ENCODE measurements at places on chromosomes 6 and 20. TPM values are rescaled to one million over a fixed set of nuclear protein-coding genes. Genes with fewer than 3 reads are reported as not detected.

The ZBTB46 gene
- 10.7 TPM for total RNA-seq

The SIRPD gene
- not detected for total RNA-seq

The TINAG gene
- not detected for total RNA-seq

The PTCRA gene
- total RNA-seq, result not detected

The KIAA0408 gene
- 42.7 TPM for total RNA-seq

The PRDM1 gene
- 16.0 TPM for total RNA-seq

The BPIFB4 gene
- not detected for total RNA-seq

The FOXA2 gene
- total RNA-seq, result not detected

The RRAGD gene
- 12.8 TPM for total RNA-seq

The RAD21L1 gene
- not detected for total RNA-seq

The FERMT1 gene
- 0.98 TPM for total RNA-seq

The CEP85L gene
- total RNA-seq, result 12.7 TPM

The BLTP3A gene
- 13.5 TPM for total RNA-seq

The CDSN gene
- total RNA-seq, result not detected

The TMEM244 gene
- not detected for total RNA-seq

The PSORS1C1 gene
- total RNA-seq, result 0.48 TPM

The OR2B6 gene
- not detected for total RNA-seq

The BIRC7 gene
- total RNA-seq, result not detected

The DEFB114 gene
- total RNA-seq, result not detected

The APOM gene
- total RNA-seq, result 4.6 TPM

GRCh38 chr6:160837146-160837545, 135.1 kb downstream of the PLG start:
- H3K27me3 ChIP-seq, result no peaks in the 10 kb centered on the region
- no peak overlapping the region for H3K27ac ChIP-seq
- no peaks in the 10 kb centered on the region for H3K36me3 ChIP-seq
- no peak overlapping the region for H3K4me3 ChIP-seq
- H3K4me1 ChIP-seq, result no peaks in the 10 kb centered on the region
- no peak for DNase-seq

DNA sequence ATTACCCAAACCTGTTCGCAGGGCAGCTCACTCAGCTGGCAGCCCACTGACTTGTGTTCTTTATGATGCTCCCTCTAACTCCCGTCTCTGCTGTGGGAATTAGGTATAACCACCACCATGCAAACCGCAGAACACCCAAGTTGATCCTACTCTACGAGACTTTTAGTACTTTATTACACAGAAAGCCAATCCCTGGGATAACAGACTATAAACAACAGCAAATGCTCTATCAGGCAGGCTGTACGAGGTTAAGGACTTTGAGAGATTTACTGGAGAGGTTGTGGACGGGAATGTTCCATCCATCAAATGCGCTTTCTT, 241.1 kb downstream of the FOXC1 start:
- DNase-seq, result no peak
- H3K4me3 ChIP-seq, result no peak overlapping the region
- no peak overlapping the region for H3K27ac ChIP-seq
- no peaks in the 10 kb centered on the region for H3K4me1 ChIP-seq

DNA sequence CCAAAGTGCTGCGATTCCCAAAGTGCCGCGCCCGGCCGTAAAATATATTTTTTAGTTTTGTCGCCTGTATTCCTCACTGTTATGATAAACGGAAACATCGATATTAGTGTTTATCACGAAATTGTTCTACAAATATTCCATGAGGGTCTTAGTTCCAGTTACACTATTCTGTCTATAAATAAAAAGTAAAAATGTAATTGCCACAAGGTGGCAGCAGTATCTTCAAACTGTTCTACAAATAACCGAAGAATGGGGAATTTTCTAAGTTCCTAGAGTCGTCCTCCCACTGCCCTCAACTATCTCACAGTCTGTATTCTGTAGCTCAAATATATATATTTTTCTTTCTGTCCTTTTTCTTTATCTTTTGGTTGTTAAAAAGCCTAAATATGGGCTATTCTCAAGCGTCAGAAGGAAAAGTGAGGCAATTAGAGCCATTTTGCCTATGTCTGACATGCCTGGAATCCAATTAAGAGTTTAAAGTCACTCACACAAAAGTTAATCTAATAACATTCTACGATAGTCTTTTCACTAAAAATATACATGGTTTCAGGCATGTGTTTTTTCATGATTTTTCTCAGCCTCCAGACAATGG, 14.2 kb upstream of the FAM162B start:
- H3K4me1 ChIP-seq, result no peaks in the 10 kb centered on the region
- H3K4me3 ChIP-seq, result no peak overlapping the region
- H3K27me3 ChIP-seq, result no peaks in the 10 kb centered on the region
- no peaks in the 10 kb centered on the region for H3K36me3 ChIP-seq

GRCh38 chr20:35891375-35891774, 62.9 kb downstream of the SCAND1 start:
- no peak overlapping the region for H3K4me3 ChIP-seq
- no peaks in the 10 kb centered on the region for H3K4me1 ChIP-seq
- DNase-seq, result no peak
- no peaks in the 10 kb centered on the region for H3K27me3 ChIP-seq

GRCh38 chr20:10447028-10447427, 11.9 kb downstream of the SLX4IP start:
- no peak overlapping the region for H3K4me3 ChIP-seq
- H3K27ac ChIP-seq, result no peak overlapping the region
- H3K4me1 ChIP-seq, result no peaks in the 10 kb centered on the region
- no peaks in the 10 kb centered on the region for H3K27me3 ChIP-seq
- DNase-seq, result no peak

- no peaks in the 10 kb centered on the region for H3K36me3 ChIP-seq
- H3K4me3 ChIP-seq, result no peak overlapping the region
- H3K27ac ChIP-seq, result no peak overlapping the region
- H3K27me3 ChIP-seq, result no peaks in the 10 kb centered on the region
Observed at GRCh38 chr6:50271266-50271665, 221.5 kb upstream of the DEFB112 start.

DNA sequence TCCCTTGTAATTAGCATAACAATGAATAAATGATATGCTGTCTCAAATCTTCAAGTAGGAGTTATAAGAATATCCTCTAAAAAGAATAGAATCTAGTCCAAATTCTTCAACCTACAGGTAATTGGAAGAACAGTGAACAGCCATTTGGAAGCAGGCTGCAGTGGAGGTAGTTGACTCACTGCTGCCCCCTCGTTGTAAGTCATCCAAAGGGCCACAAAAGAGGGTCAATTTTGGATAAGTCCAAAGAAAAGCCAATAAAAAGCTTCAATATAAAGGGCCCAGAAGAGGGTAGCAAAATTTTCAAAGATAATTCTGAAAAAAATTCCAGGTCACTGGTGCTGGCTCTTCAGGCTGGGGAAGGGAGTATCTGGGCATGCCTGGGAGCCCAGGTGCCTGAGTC, 60.8 kb upstream of the SSTR4 start:
- no peaks in the 10 kb centered on the region for H3K4me1 ChIP-seq
- no peaks in the 10 kb centered on the region for H3K27me3 ChIP-seq
- no peak for DNase-seq
- no peak overlapping the region for H3K4me3 ChIP-seq

GRCh38 chr6:5214570-5215052, 46.1 kb downstream of the LYRM4 start:
- no peak overlapping the region for H3K4me3 ChIP-seq
- no peaks in the 10 kb centered on the region for H3K4me1 ChIP-seq
- no peaks in the 10 kb centered on the region for H3K27me3 ChIP-seq
- no peak overlapping the region for H3K27ac ChIP-seq
- no peaks in the 10 kb centered on the region for H3K36me3 ChIP-seq

- no peak overlapping the region for H3K27ac ChIP-seq
- H3K27me3 ChIP-seq, result no peaks in the 10 kb centered on the region
- no peaks in the 10 kb centered on the region for H3K4me1 ChIP-seq
- no peak for DNase-seq
- H3K36me3 ChIP-seq, result no peaks in the 10 kb centered on the region
Observed at GRCh38 chr6:36160147-36160760, 29.9 kb downstream of the MAPK13 start.

- H3K27me3 ChIP-seq, result no peaks in the 10 kb centered on the region
- no peak for DNase-seq
- no peaks in the 10 kb centered on the region for H3K4me1 ChIP-seq
- H3K4me3 ChIP-seq, result no peak overlapping the region
Observed at GRCh38 chr6:776528-776931, 83.6 kb upstream of the EXOC2 start.

GRCh38 chr20:14685183-14685582, 347.8 kb upstream of the FLRT3 start:
- H3K36me3 ChIP-seq, result no peaks in the 10 kb centered on the region
- no peak for DNase-seq
- H3K27me3 ChIP-seq, result no peaks in the 10 kb centered on the region
- no peak overlapping the region for H3K27ac ChIP-seq

GRCh38 chr20:36004045-36004444, 35.7 kb downstream of the CNBD2 start:
- DNase-seq, result no peak
- H3K27ac ChIP-seq, result no peak overlapping the region
- H3K36me3 ChIP-seq, result no peaks in the 10 kb centered on the region
- no peaks in the 10 kb centered on the region for H3K27me3 ChIP-seq

GRCh38 chr6:147675281-147675680, 166.8 kb downstream of the SAMD5 start:
- DNase-seq, result no peak
- H3K27ac ChIP-seq, result no peak overlapping the region
- no peak overlapping the region for H3K4me3 ChIP-seq
- H3K27me3 ChIP-seq, result no peaks in the 10 kb centered on the region
- H3K36me3 ChIP-seq, result no peaks in the 10 kb centered on the region

GRCh38 chr6:31597006-31597405, 4.2 kb upstream of the NCR3 start:
- no peak for DNase-seq
- no peak overlapping the region for H3K27ac ChIP-seq
- H3K4me3 ChIP-seq, result no peak overlapping the region
- no peaks in the 10 kb centered on the region for H3K36me3 ChIP-seq
- no peaks in the 10 kb centered on the region for H3K27me3 ChIP-seq

- H3K4me3 ChIP-seq, result no peak overlapping the region
- no peaks in the 10 kb centered on the region for H3K4me1 ChIP-seq
- H3K36me3 ChIP-seq, result peaks cover 4% of the 10 kb centered on the region
- no peak for DNase-seq
- H3K27me3 ChIP-seq, result no peaks in the 10 kb centered on the region
- H3K27ac ChIP-seq, result no peak overlapping the region
Observed at GRCh38 chr20:48984575-48985219, 61.4 kb upstream of the CSE1L start.

- no peaks in the 10 kb centered on the region for H3K36me3 ChIP-seq
- no peaks in the 10 kb centered on the region for H3K27me3 ChIP-seq
- peak overlapping the region; percentile 0 for H3K4me3 ChIP-seq
- DNase-seq, result peak; percentile 72
- peak overlapping the region; percentile 72 for H3K27ac ChIP-seq
- peaks cover 16% of the 10 kb centered on the region for H3K4me1 ChIP-seq
Observed at GRCh38 chr6:148367411-148368024, 24.9 kb downstream of the SASH1 start.

- no peak overlapping the region for H3K27ac ChIP-seq
- no peaks in the 10 kb centered on the region for H3K4me1 ChIP-seq
- no peak for DNase-seq
- H3K27me3 ChIP-seq, result no peaks in the 10 kb centered on the region
Observed at GRCh38 chr20:38957235-38957876, 4.8 kb upstream of the DHX35 start.

DNA sequence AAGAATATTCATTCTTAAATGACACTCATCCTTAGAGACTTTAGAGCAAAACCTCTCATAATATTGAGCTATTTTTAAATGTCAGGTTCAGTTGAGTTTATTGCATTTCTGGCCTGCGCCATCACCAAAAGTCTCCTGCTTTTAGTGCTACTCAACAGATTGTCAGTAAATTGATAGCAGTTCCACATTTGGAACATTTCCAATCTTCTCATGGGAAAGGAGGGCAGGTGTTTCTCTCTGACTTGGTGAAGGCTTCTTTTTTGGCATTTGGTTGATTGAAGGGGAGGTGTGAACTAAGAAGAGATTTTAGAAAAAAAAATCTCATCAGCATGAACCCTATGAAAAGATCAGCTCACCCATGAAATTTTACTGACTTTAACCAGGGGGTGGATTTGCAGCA, 125.9 kb upstream of the INSM1 start:
- no peak overlapping the region for H3K27ac ChIP-seq
- no peak for DNase-seq
- H3K36me3 ChIP-seq, result no peaks in the 10 kb centered on the region
- H3K4me1 ChIP-seq, result no peaks in the 10 kb centered on the region
- H3K4me3 ChIP-seq, result no peak overlapping the region

- peaks cover 19% of the 10 kb centered on the region for H3K4me1 ChIP-seq
- no peaks in the 10 kb centered on the region for H3K36me3 ChIP-seq
- no peak overlapping the region for H3K4me3 ChIP-seq
- no peaks in the 10 kb centered on the region for H3K27me3 ChIP-seq
Observed at GRCh38 chr6:63640062-63640461, 4.5 kb downstream of the PHF3 start.

DNA sequence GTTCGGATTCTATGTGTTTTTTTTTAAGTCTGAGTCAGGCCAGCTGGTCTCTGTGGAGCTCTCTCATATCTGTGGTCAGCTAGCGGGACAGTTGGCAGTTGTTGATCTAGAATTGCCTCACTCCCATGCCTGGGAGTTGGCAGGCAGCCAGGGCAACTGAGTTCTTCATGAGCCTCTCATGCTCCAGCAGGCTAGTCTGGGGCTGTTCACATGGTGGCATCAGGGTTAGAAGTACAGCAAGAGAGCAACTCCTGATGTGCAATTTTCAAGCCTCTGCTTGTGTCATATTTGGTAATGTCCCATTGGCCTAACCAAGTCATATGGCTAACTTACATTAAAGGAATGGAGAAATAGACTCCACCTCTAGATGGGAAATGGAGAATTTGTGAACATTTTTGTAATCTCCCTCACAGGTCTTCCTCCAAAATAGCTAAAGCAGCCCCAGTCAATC, 6.7 kb upstream of the IFT52 start:
- no peaks in the 10 kb centered on the region for H3K36me3 ChIP-seq
- H3K27me3 ChIP-seq, result no peaks in the 10 kb centered on the region
- H3K27ac ChIP-seq, result no peak overlapping the region
- no peak overlapping the region for H3K4me3 ChIP-seq
- H3K4me1 ChIP-seq, result no peaks in the 10 kb centered on the region
- DNase-seq, result no peak

DNA sequence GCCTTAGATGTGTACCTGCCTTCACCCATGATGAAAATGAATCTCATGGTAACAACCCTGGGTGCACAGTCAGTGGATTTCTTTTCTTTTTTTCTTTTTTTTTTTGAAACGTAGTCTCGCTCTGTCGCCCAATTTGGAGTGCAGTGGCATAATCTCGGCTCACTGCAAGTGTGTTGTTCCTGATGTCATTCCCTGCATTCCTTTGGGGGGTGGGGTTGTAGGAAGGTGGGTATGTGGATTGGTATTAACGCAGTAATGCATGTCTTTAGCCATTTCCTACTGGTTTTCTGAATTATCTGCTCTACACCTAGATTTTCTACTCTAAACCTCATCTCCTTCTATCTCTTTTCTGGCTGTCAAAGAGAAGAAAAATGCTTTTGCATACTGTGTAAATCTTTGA, 146.6 kb downstream of the RNF144B start:
- H3K4me1 ChIP-seq, result no peaks in the 10 kb centered on the region
- no peak for DNase-seq
- H3K36me3 ChIP-seq, result no peaks in the 10 kb centered on the region
- H3K4me3 ChIP-seq, result no peak overlapping the region
- H3K27ac ChIP-seq, result no peak overlapping the region

Data from breast epithelium (tissue), 4 donors.